ENCODE measurements at places on chromosomes 7 and 10.
A peak's percentile ranks its signal among the peaks of the same experiment; 100 is the strongest.

- DNase-seq: no peak
Observed at GRCh38 chr10:97683556-97684367, 3.3 kb downstream of the AVPI1 start.

- DNase-seq: no peak
Observed at GRCh38 chr10:53572799-53573198, 800.2 kb upstream of the MBL2 start.

GRCh38 chr10:29681676-29682448, 47.1 kb upstream of the SVIL start:
- no peak for DNase-seq

DNA sequence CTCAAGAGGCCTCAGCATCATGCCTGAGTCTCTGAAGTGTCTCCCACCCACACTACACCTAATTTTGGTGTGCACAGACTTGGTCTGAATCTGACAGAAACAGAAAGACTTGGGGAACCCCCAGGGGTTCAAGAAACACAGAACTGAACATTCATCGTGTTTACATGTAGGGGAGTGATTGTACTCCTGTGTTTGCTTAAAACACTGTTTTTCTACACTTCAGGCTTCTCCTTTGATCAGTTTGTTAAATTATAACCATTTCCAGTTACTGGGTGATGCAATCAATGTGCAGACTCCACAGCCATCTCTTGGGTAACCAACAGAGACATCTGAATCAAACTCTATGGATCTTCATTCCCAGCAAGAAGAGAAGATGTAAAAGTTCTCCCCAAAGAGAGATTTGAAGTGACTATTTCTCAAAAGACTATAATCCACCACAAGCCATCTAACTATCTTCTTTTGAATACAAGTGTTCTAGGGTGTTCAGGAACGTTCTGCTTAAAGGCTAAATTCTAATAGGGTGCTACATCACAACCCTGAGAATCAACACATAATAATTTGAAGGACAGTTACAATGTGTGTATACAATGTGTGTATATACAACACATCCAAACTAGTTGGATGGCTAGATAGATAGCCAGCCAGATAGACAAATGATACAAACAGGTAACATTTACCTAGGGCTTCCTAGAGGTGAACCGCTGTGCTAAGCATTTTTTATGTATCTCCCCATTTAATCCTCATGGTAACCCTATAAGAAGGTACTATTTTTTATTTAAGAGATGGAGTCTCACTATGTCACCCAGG, 34.2 kb downstream of the DNAJC12 start:
- DNase-seq: no peak

DNA sequence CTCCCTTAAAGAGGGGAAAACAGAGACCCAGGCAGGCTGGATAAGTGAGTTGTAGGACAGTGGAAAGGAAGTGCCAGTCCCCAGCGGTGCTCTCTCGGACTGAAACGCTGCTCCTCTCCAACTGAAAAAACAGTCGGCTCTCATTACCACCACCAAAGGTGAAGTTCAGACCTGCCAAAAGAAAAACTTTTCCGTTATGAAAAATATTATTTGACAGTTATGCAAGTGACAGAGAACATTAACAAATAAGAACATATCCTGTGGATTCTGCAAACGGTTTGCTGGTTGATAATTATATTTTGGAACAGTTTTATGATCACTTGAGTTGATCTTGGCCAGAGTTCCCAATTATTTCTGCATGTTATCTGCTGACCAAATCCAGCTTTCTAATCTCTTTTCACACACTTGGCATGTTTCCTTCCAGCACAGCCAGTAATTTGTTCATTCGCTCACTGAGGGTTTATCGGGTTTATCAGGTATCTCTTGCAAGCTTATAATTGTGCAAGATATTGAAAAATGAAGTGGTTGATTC, 82.6 kb downstream of the PTPRE start:
- no peak for DNase-seq

- peak; percentile 33 for DNase-seq
Observed at GRCh38 chr10:71383972-71384687, 12.6 kb upstream of the CDH23 start.

GRCh38 chr10:109982812-109983211, 25.0 kb upstream of the ADD3 start:
- no peak for DNase-seq

DNA sequence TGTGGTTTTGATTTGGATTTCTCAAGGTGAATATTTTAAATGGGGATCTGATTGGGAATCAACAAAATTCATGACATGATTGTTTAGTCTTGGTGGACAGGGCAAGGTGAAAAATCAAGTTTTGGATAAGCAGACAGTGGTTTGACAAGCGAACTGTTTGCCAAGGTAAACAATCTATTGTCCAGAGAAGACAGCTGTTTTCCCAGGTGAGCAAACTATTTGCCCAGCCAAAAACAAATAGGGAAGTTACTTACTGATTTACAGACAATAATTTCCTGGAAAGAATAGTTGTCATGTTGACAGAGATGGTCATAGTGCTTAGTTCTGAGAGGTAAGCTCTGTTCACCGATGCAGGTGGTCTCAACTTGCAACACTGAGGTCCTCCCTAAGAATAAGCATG, 94.0 kb upstream of the STEAP1B start:
- no peak for DNase-seq

DNA sequence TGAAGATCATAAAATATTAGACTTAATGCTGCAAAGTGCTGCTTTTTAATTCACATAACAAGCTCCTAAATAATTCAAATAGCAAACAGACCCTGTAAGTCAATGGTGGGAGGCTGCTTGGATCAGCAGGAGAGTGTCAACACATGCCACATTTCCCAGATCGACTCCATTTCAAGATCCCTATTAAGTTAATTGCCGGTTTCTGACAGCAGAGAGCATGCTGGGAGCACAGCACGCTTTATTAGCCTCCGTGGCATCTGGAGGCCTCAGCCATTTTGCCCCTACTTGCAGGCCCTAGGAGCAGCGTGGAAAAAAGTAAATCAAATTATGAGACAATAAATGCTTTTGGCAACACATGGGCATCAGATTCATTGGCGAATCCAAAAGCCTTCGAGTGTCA, 201.0 kb downstream of the EMX2 start:
- no peak for DNase-seq

- no peak for DNase-seq
Observed at GRCh38 chr10:48547061-48547895, 57.6 kb downstream of the ARHGAP22 start.

DNA sequence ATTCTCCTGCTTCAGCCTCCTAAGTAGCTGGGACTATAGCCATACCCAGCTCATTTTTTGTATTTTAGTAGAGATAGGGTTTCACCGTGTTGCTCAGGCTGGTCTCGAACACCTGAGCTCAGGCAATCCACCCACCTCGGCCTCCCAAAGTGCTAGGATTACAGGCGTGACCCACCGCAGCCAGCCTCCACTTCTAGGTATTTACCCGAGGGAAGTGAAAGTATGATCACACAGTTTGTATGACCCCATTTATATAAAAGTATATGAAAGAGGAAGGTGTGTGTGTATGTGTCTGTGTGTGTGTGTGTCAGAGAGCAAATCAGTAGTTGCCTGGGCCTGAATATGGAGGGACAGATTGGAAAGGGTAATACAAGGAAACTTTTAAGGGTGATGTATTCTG, 2.0 kb upstream of the PURB start:
- no peak for DNase-seq

DNA sequence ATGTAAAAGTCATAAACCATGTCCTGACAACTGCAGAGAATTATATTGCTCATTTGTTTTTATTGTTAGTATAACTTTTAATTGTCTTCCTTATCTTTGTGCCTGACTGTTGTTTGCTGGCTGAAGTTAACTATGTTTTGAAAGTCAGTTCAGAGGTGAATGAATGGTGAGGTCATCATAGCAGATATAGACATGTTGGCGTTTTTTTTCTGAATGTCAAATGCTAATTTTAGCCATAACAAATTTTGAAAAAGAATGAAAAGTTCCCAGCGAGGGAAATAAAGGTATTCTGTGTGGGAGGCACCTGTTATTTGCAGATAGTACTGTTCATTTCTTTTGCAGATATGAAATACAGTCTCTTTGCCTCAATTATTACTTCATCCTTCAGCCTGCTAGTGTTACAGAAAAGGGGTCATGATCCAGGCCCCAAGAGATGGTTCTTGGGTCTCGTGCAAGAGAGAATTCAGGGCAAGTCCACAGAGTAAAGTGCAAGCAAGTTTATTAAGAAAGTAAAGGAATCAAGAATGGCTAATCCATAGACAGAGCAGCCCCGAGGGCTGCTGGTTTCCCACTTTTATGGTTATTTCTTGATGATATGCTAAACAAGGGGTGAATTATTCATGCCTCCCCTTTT, 96.5 kb downstream of the CAMK1D start:
- no peak for DNase-seq

DNA sequence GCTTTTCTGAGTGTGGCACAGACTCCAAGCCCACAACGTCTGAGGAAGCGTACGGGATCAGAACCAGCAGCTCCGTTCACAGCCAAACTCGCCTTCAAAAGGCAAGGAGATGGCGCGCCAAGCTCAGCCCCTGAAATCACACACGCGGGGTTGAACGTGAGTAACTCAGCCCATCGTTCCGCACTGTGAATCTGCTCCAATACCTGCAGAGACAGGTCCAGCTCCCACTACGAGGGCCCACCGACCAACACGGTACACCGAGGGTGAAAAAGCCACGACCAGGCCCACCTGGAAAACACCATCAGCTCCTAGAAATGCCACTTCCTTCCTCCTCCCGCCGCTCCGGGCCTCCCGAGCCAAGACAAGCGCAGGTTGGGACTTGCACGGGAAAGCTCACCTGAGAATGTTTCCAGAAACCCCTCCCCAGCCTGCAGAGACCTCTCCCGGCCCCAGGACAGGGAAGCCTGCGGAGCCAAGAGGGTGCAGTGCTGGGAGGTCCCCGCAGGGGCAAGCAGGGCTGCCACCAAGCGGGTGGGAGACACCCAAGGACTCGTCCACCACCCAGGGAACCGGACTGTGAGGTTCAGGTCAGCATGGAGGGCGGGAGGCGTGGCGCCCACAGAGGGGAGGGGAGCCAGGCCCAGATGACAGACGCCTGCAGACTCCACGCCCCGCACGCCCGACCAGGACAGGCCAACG, 93.9 kb upstream of the PDGFA start:
- DNase-seq: no peak

DNA sequence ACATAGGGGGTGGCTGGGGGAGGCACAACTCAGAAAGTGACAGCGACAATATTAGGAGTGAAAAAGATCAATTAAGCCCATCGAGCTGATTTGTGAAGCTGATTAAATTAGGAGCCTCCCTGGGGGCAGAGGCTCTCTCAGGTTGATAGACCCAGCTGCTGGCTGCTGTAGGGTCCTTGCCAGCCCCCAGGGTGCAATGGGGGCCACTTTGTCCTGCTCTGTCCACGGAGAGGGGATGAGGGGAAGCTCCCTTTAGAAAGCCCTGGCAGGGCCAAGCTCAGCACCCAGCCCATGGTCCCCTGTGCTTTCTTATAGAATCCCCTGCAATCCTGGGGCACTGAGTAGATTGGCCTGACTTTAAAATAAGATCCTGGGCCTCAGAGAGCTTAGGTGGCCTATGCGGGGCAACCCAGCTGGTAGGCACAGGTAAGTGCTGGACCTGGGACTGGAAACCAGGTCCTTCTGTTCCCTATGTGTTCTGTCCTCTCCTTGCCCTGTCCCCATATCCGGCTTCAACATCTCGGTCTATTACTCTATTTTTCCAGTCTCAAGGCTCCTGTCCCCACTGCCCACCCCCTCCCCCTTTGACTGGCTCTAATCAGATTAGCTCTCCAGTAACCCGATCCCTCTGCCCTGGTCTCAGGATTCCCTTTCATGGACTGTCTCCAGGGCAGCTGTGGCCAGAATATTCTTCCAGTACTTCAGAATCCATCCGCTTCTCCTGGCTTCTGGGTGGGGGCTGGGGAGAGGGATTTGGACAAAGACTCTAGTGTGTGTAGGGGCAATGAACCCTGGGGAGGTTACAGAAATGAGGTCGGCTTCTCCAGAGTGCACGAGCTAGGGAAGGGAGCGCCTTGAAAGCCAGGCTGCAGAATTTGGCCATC, 259.6 kb downstream of the RPS24 start:
- no peak for DNase-seq

GRCh38 chr10:71476228-71477011, 79.7 kb downstream of the CDH23 start:
- DNase-seq: no peak
